ENCODE measurements at places on chromosomes 12 and 14. TPM values are rescaled to one million over a fixed set of nuclear protein-coding genes. Genes with fewer than 3 reads are reported as not detected.

DNA sequence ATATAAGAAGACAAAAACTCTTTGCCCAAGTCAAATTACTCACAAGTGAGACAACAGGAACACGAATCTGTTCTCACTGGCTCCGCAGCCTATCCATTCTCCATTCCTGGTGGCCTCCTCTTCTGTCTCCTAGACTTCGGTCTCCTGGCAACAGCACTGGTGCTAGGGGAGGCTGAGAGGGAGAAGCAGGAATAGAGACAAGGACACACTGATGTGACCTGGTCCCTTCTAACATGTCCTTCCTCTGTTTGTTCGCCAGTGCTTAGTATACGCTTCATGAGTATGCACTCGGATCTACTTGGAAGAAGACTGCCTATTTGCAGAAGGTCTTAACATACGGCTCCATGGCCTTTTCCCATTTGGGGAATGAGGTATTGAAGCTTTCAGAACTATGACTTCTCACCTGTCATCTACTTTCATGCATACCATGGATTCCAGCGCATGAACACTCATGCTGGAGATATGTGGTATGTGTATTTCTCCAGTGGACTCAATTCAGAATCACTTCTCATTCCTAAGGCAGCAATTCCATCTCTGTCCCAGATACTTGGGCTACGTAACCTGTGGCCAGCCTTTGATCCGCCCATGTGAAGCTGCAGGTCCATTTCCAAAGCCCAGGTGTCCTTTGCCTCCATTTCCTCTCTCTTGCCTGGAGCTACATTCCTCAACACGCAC is 33.9 kb downstream of the BHLHE41 start:
- no peak for DNase-seq

GRCh38 chr12:131783915-131784541 is 44.2 kb upstream of the MMP17 start:
- no peak for DNase-seq

- peak; percentile 90 for DNase-seq
Observed at GRCh38 chr14:105489542-105490266, 1.3 kb upstream of the TEDC1 start.

- DNase-seq = no peak
Observed at GRCh38 chr14:58650857-58651256, 13.1 kb downstream of the DACT1 start.

The SPTB gene
- 75.2 TPM for polyA plus RNA-seq

DNA sequence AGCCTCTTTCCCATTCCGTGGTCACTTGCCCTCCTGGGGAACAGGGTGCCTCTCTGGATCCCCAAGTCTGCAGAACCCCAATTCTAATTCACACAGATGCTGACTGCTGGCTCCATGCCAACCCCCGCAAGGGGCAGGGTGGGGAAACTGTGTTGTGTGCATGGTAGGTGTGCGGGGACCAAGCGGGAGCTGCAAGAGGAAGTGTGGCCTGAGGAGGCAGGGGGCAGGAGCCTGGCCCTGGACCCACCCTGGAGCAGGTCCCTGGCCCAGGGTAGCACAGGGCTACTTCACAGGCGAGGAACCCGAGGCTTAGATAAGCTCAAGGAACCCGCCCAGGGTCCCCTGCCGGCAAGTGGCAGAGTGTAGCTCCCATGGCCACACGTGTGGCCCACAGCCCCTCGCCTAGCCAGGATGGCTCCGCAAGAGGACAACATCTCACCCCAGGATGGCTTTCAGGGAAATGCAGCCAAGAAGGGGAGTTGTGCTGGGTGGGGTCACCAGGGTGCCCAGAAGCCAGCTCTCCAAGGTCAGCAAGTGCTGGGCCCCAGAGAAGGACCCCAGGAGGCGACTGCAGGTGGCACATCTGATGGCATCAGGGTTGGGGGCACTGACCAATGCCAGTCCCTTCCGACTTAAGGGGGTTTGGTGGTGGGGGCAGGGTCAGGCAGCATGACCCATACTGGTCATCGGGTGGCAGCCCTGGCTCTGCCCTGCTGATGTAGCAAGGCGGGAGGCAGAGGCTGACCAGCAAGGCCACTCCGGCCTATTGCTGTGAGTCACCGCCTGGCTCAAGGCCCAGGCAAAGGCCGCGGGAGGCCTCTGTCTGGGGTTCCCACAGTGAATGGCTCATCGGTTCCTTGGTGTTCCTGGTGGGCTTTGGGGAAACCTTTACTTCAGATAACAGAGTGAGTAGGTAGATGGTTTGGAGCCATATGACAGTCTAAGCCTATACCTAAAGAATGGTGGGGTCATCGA is 37.3 kb upstream of the EML1 start:
- DNase-seq = peak; percentile 79

The PPM1H gene
- polyA plus RNA-seq = 1.4 TPM

DNA sequence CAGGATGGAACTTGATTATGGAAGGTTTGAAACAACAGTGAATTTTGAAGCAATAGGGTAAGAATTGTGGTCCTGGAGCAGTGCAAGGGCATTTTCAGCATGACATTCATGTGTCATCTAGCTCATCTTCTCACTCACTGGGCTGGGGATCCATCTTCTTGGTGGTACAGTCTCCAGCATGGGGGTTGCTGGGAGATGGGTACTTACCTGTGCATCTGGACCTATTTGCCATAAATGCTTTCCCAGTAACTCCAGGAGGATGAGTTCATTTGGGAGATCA is 7.2 kb downstream of the HSP90AA1 start:
- no peak for DNase-seq

DNA sequence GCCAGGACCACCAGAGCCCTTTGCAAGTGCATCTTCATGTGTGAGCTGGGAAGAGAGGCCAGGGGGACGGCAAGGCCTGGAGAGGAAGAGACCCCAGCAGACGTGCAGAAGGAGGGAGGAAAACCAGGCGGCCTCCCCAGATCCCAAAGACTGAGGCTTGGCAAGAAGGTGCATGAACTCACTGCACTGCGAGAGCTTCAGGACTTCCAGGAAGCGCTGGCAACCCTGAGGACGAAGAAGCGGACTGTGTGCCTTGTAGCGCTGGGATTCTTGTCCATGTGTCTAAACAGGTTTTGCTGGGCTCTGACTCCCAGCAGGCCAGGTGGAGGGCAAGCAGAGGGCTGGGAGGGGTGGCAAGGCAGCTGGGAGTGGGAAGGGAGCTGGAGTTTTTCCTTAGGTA is 939 bp downstream of the TGFB3 start:
- peak; percentile 47 for DNase-seq

DNA sequence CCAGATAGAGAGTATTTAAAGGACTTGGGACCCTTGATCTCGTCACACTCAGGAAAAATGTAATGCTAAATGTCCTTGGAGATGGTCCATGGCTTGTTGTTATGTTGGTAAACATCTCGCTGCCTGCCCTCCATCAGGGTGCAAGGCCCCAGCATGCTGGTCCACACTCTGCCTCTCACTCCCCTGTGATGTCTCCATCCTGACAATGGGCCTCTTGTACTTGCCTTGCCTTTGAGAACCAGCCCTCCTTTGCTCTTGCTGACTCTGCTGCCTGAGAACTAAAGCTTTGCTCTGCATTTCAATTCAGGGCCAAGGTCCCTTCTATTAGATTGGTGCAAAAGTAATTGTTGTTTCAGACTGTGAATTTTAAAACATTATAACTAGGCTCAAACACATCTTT is 131.0 kb upstream of the LMNTD1 start:
- no peak for DNase-seq

DNA sequence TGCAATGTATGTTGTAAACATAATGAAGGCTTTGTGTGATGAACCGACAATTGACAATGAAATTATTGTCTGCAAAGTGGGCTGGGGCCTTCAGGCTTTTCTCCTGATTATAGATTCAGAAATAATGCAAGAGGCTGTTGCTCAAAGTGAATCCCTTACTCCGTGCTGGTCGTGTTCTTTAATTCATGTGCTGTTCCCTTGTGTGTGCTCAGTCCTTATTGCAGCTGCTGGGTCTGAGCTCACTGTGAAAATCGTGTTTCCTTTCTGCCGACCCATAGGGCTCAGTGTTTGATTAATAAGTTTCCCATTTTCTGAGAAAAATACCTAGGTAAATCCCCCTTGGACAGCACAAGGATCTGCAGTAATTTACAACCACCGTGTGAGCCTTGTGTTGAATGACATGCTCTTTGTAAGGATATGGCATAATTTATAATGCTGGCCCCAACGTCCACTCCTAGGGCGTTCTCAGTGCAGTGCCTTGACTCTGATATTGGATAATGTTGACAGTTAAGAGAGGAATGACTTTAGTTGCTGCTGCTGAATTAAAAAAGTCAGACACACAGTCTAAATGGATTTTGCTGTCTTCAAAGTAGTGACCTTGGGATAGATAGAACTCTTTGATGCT is 81.6 kb downstream of the RGS6 start:
- DNase-seq = no peak

- no peak for DNase-seq
Observed at GRCh38 chr12:47190271-47190750, 110.6 kb upstream of the AMIGO2 start.

The POLE gene
- 11.3 TPM for polyA plus RNA-seq

GRCh38 chr12:72723732-72724131 is 451.6 kb downstream of the TRHDE start:
- DNase-seq = no peak

The RFLNA gene
- polyA plus RNA-seq = 0.11 TPM

The SMIM41 gene
- polyA plus RNA-seq = 0.08 TPM

The PARP11 gene
- polyA plus RNA-seq = 1.5 TPM

GRCh38 chr12:112559784-112560183 is 141.0 kb downstream of the PTPN11 start:
- DNase-seq = no peak

GRCh38 chr12:77323788-77324415 is 258.5 kb upstream of the E2F7 start:
- no peak for DNase-seq

The TIMELESS gene
- 4.1 TPM for polyA plus RNA-seq
